DND-41 (cell line): ENCODE measurements at places on chromosomes 5 and 9.

DNA sequence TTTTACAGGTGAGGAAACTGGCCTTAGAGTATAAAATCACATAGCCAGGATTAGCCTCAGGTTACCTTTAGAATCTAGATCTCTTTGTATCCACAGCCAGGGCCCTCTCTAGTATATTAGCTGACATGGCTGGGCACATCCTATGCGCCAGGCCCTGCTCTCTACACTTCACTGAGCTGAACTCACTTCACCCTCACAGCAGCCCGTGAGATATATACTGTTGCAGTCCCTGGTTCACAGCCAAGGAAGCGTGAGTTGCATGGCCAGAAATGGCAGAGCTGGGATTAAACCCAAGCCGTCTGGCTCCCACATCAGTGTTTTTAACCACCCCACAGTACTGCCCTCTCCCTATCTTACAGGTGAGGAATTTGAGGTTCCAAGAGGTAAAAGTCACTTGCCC lies 58.4 kb downstream of the DAB2IP start:
- H3K36me3 ChIP-seq = no peaks in the 10 kb centered on the region
- H3K27me3 ChIP-seq = peaks cover 8% of the 10 kb centered on the region
- H3K4me3 ChIP-seq = no peak overlapping the region
- H3K4me1 ChIP-seq = no peaks in the 10 kb centered on the region
- no peak for DNase-seq
- no peak overlapping the region for H3K27ac ChIP-seq

DNA sequence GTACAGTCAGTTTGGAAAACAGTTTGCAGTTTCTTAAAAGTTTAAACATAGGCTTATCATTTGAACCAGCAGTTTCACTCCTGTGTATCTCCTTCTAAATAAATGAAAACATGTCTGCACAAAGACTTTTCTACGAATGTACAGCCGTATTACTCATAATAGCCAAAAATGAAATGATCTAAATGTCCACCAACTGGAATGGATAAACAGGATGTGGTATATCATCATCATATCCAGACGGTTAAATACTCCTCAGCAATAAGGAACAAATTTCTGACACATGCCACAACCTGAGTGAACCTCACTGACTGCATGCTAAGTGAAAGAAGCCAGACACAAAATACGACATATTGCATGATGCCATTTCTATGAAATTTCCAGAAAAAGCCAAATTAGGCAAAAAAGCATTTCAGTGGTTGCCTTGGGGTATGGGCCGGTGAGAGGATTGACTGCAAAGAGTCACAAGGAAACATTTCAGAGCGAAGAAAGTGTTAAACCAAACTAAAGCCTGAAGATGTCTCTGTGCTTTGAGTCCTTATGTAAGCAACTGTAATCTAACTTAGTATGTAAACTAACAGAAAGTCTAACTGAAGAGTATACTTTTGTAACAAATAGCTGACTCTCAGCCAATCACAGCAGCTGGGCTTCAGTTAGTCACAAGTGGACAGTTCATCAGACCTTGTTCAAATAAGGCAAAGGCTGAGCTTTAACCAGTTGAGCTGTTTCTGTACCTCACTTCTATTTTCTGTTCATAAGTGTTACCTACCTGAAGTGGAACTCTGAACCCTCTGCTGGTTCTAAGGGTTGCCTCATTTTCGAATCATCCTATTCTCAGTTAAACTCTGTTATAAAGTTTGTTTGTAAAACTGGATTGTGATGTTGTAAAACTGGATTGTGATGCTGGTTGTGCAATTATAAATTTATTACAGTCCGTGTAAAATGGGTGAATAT lies 65.2 kb downstream of the TRIO start:
- peaks cover 3% of the 10 kb centered on the region for H3K27me3 ChIP-seq
- no peaks in the 10 kb centered on the region for H3K4me1 ChIP-seq
- DNase-seq = no peak
- H3K36me3 ChIP-seq = no peaks in the 10 kb centered on the region
- H3K27ac ChIP-seq = no peak overlapping the region
- no peak overlapping the region for H3K4me3 ChIP-seq

GRCh38 chr5:108946008-108946407 lies 198.3 kb downstream of the FER start:
- H3K4me3 ChIP-seq = no peak overlapping the region
- H3K36me3 ChIP-seq = peaks cover 3% of the 10 kb centered on the region; the same call in 1 of the 2 replicates
- H3K27me3 ChIP-seq = no peaks in the 10 kb centered on the region
- H3K27ac ChIP-seq = no peak overlapping the region
- no peak for DNase-seq

DNA sequence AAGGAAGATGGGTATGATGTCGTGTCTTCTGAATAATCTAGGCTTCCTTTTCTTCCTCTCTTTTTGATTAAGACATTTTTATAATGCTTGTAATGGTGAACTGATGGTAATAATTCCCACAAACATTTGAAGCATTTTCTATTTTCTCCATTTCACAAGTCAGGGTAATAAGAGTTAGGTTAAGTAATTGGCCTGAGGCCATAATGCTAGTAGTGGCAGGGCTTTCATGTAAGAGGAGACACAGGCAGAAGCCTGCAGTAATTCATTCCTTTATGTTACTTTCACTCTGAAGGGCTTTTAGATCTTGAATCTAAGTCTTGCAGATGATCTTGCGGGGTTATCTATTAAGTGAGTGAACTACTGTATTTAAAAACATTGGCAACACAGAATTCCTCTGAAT lies 374.9 kb downstream of the MAT2B start:
- no peaks in the 10 kb centered on the region for H3K27me3 ChIP-seq
- no peak overlapping the region for H3K4me3 ChIP-seq
- no peaks in the 10 kb centered on the region for H3K4me1 ChIP-seq
- DNase-seq = no peak
- H3K27ac ChIP-seq = no peak overlapping the region

- H3K4me1 ChIP-seq = peaks cover 3% of the 10 kb centered on the region; the same call in 1 of the 2 replicates
- H3K4me3 ChIP-seq = no peak overlapping the region
- H3K36me3 ChIP-seq = no peaks in the 10 kb centered on the region
- H3K27me3 ChIP-seq = peaks cover 19% of the 10 kb centered on the region
These were observed 183.9 kb downstream of the C9orf50 start for GRCh38 chr9:129436751-129437625.

DNA sequence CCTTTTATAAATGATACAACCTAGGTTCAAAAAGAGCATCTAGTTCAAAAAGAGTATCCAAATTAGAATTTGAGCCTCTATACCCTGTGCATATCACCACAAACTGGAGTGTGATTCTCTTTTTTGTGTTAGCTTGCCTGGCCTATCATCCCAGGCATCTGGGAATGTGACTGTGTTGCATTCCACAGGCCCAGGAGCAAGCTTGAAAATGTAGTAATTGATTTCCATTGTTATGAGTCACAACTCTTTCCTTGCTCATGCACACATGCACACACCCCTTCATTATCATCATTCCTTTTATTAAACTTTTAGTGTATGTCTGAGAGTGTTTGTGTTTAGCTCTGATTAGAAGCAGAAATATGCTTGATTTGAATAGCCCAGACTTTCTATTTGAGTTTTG lies 75.2 kb downstream of the FCHO2 start:
- H3K4me3 ChIP-seq = no peak overlapping the region
- DNase-seq = no peak
- H3K27me3 ChIP-seq = peaks cover 5% of the 10 kb centered on the region
- H3K36me3 ChIP-seq = no peaks in the 10 kb centered on the region
- no peak overlapping the region for H3K27ac ChIP-seq

DNA sequence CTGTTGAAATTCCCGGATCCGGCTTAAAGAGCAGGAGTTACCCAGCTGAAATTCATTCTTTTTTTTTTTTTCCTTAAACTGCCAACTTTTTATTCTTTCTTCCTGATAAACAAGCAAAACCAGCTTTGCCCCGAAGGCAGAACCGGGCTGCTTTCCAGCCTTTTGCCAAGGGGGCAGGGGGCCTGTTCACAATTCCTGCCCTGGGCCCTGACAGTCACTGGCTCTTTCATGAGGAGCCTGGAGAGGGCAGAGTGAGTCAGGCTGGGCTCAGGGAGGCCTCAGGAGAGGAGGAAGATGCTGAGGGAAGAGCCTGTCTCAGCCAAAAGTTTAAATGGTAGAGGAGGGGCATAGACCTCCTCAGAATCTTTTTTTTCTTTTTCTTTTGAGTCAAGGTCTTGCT lies 4.8 kb downstream of the GLIPR2 start:
- H3K36me3 ChIP-seq = no peaks in the 10 kb centered on the region
- H3K4me1 ChIP-seq = peaks cover 36% of the 10 kb centered on the region
- no peak overlapping the region for H3K4me3 ChIP-seq

DNA sequence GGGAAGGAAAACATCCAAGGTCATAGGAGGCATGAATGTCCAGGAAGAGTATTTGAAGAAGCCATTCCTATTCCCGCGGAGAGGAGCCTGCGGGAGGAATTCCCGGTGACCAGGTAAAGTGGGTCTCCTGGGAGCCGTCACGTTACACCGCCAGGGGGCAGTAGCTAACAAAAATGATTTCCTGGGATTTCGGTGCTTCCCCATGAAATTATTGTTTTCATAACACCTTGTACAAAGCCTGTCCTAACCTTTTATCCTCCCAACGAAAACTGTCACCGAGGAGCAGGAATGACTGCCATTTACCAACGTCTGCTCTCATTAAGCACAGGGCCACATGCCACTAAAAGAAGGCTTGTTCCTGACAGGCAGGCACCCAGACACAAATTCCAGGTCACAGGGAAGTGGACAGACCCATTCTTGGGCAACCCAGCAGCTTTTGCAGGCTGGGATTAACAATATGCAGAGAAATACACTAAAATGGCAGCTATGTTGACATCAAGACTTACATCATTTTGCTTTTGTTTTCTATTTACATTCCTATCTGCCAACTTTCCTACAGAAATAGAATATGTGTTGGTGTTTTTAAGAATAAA lies 41.2 kb upstream of the CTSL start:
- no peak overlapping the region for H3K27ac ChIP-seq
- H3K36me3 ChIP-seq = no peaks in the 10 kb centered on the region
- DNase-seq = no peak
- H3K27me3 ChIP-seq = no peaks in the 10 kb centered on the region

DNA sequence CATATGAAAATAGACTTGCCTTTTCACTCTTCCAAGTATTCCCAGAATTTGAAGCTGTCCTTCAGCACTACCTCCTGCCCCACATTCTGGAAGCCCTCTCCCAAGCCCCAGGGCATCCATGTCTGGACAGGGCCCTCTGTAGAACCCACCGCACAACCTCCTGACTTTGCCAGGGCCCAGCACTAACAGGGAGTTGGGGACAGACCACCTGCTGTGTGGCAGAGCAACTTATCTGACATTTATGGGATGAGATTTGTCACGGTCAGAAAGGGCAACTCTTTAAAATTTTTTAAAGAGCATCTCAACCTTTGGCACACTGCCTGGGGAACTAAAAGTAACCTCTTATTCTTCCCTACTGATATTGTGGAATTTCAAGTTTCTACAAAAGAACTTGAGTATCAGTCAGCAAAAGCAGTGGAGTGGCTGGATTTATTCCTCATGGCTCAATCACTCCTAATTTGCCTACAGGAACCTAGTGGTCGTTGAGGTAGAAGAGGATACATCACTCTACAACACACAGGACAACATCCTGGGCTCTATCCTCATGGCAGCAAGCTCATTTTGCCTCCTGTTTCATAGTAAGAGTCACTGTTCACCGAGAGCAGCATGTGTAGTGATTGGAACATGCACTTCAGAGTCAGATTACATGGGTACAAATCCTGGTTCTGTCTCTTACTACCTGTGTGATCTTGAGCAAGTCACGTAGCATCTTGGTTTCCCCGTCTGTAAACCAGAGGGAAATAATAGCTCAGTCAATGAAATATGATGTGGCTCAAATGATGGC lies 285.3 kb downstream of the ENC1 start:
- H3K36me3 ChIP-seq = no peaks in the 10 kb centered on the region
- H3K4me3 ChIP-seq = no peak overlapping the region
- H3K27ac ChIP-seq = no peak overlapping the region

GRCh38 chr5:143065185-143065965 lies 295.2 kb downstream of the ARHGAP26 start:
- DNase-seq = no peak
- no peak overlapping the region for H3K4me3 ChIP-seq
- peaks cover 14% of the 10 kb centered on the region for H3K4me1 ChIP-seq
- H3K36me3 ChIP-seq = peaks cover 4% of the 10 kb centered on the region; the same call in 1 of the 2 replicates

GRCh38 chr5:135026645-135027265 lies 7.3 kb downstream of the PITX1 start:
- peaks cover 35% of the 10 kb centered on the region for H3K36me3 ChIP-seq
- H3K27ac ChIP-seq = no peak overlapping the region
- H3K4me3 ChIP-seq = no peak overlapping the region
- no peaks in the 10 kb centered on the region for H3K27me3 ChIP-seq

DNA sequence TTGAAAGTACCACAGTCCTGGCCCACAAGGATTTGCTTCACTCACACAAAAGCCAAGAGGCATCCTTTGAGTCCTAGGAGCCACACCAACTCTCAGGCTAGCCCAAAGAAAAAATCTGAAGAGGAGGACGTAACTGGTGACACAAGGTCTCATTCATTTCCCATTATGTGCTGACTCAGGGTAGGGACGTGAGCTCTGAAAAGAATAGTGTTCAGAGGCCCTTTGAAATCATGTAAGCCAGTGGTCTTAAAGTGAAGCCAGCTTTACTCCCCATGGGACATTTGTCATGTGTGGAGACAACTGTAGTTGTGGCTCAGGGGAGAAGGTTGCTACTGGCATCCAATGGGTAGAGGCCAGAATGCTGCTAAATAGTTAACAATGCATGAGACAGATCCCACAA lies 332.4 kb downstream of the KCTD16 start:
- no peak overlapping the region for H3K27ac ChIP-seq
- DNase-seq = no peak
- H3K4me3 ChIP-seq = no peak overlapping the region
- H3K4me1 ChIP-seq = no peaks in the 10 kb centered on the region
- H3K36me3 ChIP-seq = no peaks in the 10 kb centered on the region
- H3K27me3 ChIP-seq = no peaks in the 10 kb centered on the region

DNA sequence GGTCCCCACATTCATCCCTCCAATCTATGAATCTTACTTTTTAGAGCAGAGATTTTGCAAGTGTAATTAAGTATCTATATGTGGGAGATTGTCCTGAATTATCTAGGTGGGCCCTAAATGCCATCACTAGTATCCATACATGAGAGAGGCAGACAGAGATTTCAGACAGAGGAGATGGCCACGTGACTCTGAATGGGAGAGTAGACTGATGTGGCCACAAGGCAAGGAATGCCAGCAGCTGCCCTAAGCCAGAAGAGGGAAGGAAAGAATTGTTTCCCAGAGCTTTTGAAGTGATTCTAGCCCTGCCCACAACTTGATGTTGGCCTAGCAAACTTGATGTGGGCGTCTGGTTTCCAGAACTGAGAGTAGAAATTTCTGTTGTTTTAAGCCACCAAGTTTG lies 90.1 kb upstream of the PCAT7 start:
- no peak overlapping the region for H3K4me3 ChIP-seq
- no peaks in the 10 kb centered on the region for H3K27me3 ChIP-seq
- DNase-seq = no peak
- peaks cover 27% of the 10 kb centered on the region for H3K36me3 ChIP-seq

- peaks cover 4% of the 10 kb centered on the region for H3K27me3 ChIP-seq
- H3K4me3 ChIP-seq = no peak overlapping the region
- H3K27ac ChIP-seq = no peak overlapping the region
- DNase-seq = no peak
- no peaks in the 10 kb centered on the region for H3K4me1 ChIP-seq
- H3K36me3 ChIP-seq = no peaks in the 10 kb centered on the region
These were observed 481.9 kb upstream of the TNC start for GRCh38 chr9:115599898-115600297.
